Ovary (tissue), 10 donors: ENCODE measurements at places on chromosomes 2 and 18. TPM values are rescaled to one million over a fixed set of nuclear protein-coding genes. Genes with fewer than 3 reads are reported as not detected.

CRYGD gene
- 2.4 TPM for total RNA-seq

C2orf81 gene
- 9.9 TPM for total RNA-seq

GRCh38 chr2:74297950-74298349 is 45.3 kb downstream of the SLC4A5 start:
- DNase-seq: no peak

DNA sequence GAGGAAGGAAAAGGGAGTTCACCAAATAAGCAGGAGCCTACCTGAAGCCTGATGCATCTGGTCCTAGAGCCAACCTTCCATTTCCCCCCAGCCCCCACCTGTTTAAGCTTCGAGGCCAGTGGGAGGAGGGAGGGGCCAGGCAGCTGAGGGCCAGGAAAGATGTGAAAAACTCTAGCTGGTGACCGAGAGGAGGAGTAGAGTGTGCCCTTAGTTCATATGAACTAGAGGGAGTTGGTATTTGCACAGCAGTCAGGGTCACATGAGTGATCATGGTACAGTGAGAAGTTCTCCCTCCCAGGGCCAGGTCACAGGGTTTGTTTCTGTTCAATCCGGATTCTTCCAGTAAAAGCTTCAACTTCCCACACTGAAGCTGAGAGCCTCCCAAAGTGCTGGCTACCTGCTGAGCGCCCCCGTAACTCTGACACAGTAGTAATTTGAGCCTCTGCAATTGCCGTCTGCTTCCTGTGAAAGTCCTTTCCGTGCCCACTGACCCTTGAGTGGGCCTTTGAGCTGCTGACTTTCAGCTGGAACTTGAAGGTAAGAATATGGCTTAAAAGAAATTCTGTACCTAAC is at the start of gene SULT1C2:
Gene SULT1C2, plus strand, starts transcription at position 362 of the 573 bp plus-strand sequence. CDS start 4,773 bp downstream, outside the sequence.
- no peak for DNase-seq

- peak; percentile 83 for DNase-seq
Observed at GRCh38 chr18:44680273-44681075, at the start of gene SETBP1. SETBP1 (plus strand) TSS chr18:44680888; CDS start chr18:44701347, 20,459 bp downstream.

DNA sequence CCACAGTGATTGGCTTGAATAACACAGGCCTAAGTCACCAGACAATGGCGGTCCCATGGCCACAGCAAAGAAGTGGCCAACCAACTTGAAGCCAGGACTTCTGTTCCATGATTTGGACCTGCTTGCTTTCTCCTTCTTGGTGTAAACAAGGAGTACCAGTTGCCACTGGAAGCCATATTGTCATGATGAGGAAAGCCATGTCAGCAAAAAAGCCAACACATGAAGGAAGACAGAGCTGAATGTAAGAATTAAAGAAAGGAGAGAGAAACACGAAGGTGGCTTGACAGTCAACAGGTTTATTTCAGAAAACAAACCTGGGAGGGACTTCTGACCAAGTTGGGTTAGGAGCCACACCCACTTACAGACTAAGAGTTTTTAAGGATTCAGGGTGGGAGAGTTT is 32.3 kb upstream of the REV1 start:
- DNase-seq: no peak
